ENCODE measurements at places on chromosomes 3 and 15. TPM values are rescaled to one million over a fixed set of nuclear protein-coding genes. Genes with fewer than 3 reads are reported as not detected.

DNA sequence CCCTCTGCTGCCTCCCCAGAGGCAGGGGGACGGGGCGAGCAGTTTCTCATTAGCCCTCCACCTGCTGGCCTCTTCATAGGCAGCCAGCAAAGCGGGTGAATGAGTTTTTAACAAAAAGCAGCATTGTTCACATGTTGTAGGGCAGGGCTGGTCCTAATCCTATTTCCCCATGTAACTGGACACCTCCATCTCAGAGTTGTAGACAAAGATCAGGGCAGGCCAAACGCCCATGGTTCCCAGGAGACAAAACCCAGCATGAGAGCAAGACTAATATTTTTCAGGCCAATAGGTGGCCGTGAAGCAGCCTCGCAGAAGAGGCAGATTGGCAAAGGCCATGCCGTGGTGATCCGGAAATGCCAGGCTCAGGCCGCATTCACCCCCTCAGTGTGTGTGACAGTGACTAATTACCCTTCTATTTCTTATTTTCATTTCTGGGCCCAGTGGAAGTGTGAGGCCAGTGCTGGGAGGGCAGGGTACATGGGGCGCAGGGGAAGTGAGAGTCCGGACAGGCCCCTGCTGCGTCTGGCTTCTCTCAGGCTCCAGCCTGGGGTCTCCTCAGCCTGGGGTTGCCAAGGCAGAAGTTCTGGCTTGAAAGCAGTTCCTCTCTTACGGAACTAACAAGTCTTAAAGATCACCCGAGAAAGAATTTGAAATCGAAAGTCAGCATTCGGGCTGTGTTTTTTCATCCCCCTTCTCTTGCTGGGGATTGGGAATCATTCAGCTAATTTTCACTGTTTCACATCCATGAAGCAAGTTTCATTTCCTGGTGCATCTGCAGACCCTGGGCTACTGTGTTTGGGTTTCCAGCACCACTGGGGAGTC is 64.8 kb downstream of the BOC start:
- H3K36me3 ChIP-seq: no peaks in the 10 kb centered on the region
- H3K4me3 ChIP-seq: no peak overlapping the region
- no peaks in the 10 kb centered on the region for H3K4me1 ChIP-seq
- DNase-seq: no peak

- DNase-seq: no peak
- no peaks in the 10 kb centered on the region for H3K27me3 ChIP-seq
- H3K27ac ChIP-seq: peak overlapping the region; percentile 48
Observed at GRCh38 chr15:43776101-43776717, 557 bp downstream of the ELL3 start.

DNA sequence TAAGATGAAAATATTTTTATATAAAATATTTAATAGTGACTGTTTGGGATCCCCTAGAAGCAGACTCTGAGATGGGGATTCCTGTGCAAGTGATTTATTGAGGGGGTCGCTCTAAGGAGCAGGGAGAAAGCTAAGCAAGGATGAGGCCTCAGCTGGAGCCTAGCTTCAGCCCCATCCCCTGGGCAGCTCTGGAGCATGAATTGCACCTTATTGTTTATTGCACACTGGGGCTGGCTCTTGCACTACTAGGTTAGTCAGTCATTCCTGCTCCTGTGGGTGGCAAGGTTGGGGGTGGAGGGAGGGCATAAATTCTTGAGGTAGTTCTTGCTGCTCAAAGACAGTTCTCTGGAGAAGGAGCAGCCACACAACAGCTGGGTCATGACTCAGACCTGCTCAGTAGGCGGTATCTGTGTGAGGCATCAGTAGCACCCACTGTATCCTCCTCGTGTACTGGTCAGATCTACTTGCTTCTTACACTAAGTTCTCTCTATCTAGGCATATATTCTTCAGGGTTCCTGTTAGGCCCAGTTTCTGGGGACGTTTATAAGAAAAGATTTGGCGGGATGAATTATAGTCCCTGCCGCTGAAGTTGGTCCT is 27.2 kb upstream of the TNFSF10 start:
- no peaks in the 10 kb centered on the region for H3K36me3 ChIP-seq
- H3K27ac ChIP-seq: no peak overlapping the region
- no peaks in the 10 kb centered on the region for H3K4me1 ChIP-seq

DNA sequence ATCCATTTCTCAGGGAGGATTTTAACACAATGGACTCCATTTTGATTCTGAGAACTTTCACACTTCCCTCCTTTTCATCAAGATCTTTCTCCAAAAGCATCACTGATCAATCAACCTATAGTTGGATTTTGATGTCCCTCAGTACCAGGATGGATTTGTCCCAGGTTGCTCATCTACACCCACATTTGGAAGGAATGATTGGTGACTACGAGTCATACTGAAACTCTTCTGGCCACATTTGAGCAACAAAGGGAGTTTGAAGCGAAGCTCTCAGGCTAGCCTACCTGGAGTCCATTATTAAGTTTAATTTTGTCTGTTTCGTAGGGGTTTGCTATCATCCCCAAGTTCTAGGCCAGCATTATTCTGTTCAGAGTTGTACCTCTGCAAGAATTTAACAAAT is 31.3 kb upstream of the ATP8B4 start:
- H3K4me3 ChIP-seq: no peak overlapping the region
- no peaks in the 10 kb centered on the region for H3K36me3 ChIP-seq
- H3K27me3 ChIP-seq: no peaks in the 10 kb centered on the region
- H3K27ac ChIP-seq: no peak overlapping the region
- no peak for DNase-seq

DNA sequence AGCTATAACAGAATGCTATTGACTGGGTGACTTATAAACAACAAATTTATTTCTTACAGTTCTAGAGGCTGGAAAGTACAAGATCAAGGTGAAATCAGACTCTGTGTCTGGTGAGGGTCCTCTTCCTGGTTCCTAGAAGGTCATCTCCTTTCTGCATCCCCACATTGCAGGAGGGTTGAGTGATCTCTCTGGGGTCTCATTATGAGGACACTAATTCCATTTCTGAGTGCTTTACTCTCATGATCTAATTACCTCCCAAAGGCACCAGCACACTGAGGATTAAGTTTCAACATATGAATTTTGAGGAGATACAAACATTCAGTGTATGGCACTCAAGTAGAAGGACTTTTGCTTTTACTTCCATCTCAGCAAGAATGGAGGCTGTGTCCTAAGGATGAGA is 534.1 kb upstream of the KCNMB2 start:
- no peak overlapping the region for H3K4me3 ChIP-seq
- H3K36me3 ChIP-seq: no peaks in the 10 kb centered on the region
- no peak for DNase-seq
- H3K27me3 ChIP-seq: no peaks in the 10 kb centered on the region
- no peak overlapping the region for H3K27ac ChIP-seq
- H3K4me1 ChIP-seq: no peaks in the 10 kb centered on the region

GRCh38 chr3:58021072-58021959 is 13.1 kb downstream of the FLNB start:
- peaks cover 83% of the 10 kb centered on the region for H3K4me1 ChIP-seq
- H3K4me3 ChIP-seq: no peak overlapping the region
- DNase-seq: no peak
- H3K27ac ChIP-seq: peak overlapping the region; percentile 75

DNA sequence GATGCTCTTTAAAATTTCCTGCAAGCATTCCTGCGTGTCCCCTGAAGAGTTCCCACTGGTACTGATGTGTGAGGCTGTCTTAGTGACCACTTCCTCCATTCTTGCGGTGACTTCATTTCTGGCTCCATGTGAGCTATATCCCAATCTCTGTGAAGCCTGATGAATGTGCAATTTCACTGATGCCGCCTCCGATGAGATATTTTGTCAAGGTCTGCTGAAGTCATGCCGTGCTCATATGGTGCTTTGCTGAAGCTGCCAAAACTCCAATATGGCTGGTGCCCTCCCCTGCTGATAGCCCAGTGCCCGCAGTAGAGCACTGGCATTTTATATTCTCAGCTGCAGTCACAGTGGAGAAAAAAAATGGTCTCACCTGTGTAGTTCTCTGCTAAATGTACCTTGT is 271.5 kb downstream of the EFHB start:
- H3K4me1 ChIP-seq: no peaks in the 10 kb centered on the region
- H3K36me3 ChIP-seq: no peaks in the 10 kb centered on the region
- no peaks in the 10 kb centered on the region for H3K27me3 ChIP-seq
- H3K27ac ChIP-seq: no peak overlapping the region
- no peak overlapping the region for H3K4me3 ChIP-seq
- no peak for DNase-seq

DNA sequence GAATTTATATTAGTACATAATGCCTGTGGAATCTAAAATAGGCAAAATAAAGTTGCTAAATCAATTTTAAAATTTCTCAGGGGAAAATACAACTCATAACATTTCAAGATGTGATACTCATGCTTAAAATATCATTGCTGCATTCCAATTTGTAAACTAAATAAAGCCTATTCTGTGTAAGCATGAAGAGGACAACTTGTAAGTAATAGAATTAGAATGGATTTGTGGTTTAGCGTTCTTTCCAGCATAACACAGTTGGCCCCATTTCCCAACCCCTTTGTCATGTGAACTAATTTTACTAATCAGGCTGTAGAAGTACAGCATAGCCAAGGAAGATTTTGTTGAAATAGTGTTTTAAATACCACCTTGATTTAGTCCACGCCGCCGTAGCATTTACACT is 437.2 kb downstream of the SI start:
- H3K36me3 ChIP-seq: no peaks in the 10 kb centered on the region
- H3K27me3 ChIP-seq: no peaks in the 10 kb centered on the region
- no peak overlapping the region for H3K27ac ChIP-seq

- no peak overlapping the region for H3K4me3 ChIP-seq
- no peaks in the 10 kb centered on the region for H3K36me3 ChIP-seq
- no peaks in the 10 kb centered on the region for H3K27me3 ChIP-seq
- H3K4me1 ChIP-seq: no peaks in the 10 kb centered on the region
- DNase-seq: no peak
Observed at GRCh38 chr3:158407844-158408517, 163.0 kb upstream of the MLF1 start.

GRCh38 chr3:186216900-186217819 is 108.3 kb upstream of the ETV5 start:
- H3K4me1 ChIP-seq: no peaks in the 10 kb centered on the region
- no peak overlapping the region for H3K4me3 ChIP-seq
- H3K27me3 ChIP-seq: peaks cover 3% of the 10 kb centered on the region
- H3K27ac ChIP-seq: no peak overlapping the region
- no peaks in the 10 kb centered on the region for H3K36me3 ChIP-seq
- no peak for DNase-seq

- H3K36me3 ChIP-seq: no peaks in the 10 kb centered on the region
- peak; percentile 8 for DNase-seq
- H3K27ac ChIP-seq: no peak overlapping the region
- H3K4me1 ChIP-seq: no peaks in the 10 kb centered on the region
Observed at GRCh38 chr3:112814266-112814665, 32.4 kb downstream of the CD200R1L start.

GRCh38 chr15:55281517-55282228 is 7.9 kb downstream of the RAB27A start:
- H3K27me3 ChIP-seq: no peaks in the 10 kb centered on the region
- no peak overlapping the region for H3K27ac ChIP-seq
- no peaks in the 10 kb centered on the region for H3K36me3 ChIP-seq
- H3K4me3 ChIP-seq: no peak overlapping the region
- DNase-seq: no peak
- H3K4me1 ChIP-seq: no peaks in the 10 kb centered on the region

- no peak overlapping the region for H3K4me3 ChIP-seq
- no peaks in the 10 kb centered on the region for H3K4me1 ChIP-seq
- peaks cover 14% of the 10 kb centered on the region for H3K27me3 ChIP-seq
- no peaks in the 10 kb centered on the region for H3K36me3 ChIP-seq
- no peak for DNase-seq
Observed at GRCh38 chr3:134696155-134696554, 45.3 kb upstream of the KY start.

GRCh38 chr3:47414666-47415587 is 34.1 kb downstream of the PTPN23 start:
- no peaks in the 10 kb centered on the region for H3K36me3 ChIP-seq
- H3K27ac ChIP-seq: no peak overlapping the region
- no peak for DNase-seq
- H3K4me1 ChIP-seq: no peaks in the 10 kb centered on the region
- H3K4me3 ChIP-seq: no peak overlapping the region
- no peaks in the 10 kb centered on the region for H3K27me3 ChIP-seq

Gene SCAANT1
- not detected for total RNA-seq

Gene ANKUB1
- not detected for total RNA-seq

Gene DNAJA4
- 11.1 TPM for total RNA-seq

Gene HDC
- total RNA-seq: not detected

Gene ADAMTS7
- total RNA-seq: 1.0 TPM

Measured in Panc1 (cell line).